ENCODE measurements at places on chromosomes 12 and 14.
A peak's percentile ranks its signal among the peaks of the same experiment; 100 is the strongest.

DNA sequence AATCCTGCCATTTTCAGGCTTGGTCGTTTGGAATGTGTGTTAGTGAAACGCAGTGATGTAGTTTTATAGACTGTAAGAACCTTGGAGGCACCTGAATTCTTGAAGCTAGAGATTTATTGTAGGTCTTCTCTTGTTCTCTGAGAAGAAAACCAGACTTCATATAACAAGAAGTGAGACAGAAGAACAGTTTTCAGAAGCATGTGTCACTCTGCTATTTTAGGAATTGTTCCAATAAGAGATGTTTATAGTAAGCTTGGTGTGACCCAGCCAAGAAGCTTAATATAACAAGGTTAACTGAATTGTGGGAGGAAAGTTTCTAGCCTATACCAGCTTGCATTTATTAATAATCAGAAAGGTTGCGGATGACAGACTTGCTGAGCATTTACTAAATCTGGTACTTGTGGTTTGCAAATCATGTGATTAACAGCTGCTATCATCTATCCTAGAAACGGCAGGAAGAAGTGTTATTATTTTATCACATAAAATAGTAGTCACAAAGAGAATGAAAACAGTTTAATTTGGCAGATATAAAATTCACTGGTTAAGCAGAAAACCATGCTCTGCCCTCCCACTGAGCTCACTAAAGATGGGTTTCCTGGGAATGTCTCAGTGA lies 49.2 kb upstream of the BCAT1 start:
- no peak for DNase-seq

DNA sequence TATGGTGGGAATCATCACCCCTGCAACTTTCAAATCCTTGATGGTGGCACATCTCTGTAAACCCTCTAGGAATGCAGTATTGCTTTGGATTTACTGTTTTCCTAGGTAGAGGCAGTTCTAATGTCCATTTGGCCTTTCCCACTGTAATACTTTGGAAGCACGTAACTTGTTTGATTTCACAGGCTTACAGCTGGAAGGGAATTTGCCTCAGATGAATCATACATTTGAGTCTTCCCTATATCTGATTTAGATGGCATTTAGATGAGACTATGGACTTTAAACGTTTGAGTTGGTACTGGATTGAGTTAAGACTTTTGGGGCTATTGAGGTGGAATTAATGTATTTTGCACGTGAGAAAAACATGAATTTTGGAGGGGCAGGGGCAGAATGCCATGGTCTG lies 35.9 kb downstream of the DAAM1 start:
- no peak for DNase-seq

DNA sequence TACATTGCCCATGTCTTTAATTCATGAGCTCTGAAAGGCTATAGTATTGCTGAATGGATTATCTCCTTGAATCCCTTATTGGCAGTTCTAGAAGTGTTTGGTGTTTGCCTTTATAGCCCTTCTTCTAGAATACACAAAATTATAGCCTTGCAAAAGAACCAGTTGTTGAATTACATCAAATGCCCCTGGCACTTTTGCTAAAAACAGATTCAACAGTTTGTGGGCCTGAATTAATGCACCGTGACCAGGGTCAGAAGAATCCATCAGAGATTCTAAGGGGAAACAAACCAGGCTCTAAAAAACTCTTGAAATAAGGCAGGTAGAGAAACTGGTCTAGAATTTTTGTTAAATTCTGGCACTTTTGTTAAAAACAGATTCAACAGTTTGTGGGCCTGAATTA lies 197.8 kb downstream of the SOX5 start:
- no peak for DNase-seq

GRCh38 chr12:47698631-47699030 lies 7.2 kb downstream of the RPAP3 start:
- DNase-seq = no peak

DNA sequence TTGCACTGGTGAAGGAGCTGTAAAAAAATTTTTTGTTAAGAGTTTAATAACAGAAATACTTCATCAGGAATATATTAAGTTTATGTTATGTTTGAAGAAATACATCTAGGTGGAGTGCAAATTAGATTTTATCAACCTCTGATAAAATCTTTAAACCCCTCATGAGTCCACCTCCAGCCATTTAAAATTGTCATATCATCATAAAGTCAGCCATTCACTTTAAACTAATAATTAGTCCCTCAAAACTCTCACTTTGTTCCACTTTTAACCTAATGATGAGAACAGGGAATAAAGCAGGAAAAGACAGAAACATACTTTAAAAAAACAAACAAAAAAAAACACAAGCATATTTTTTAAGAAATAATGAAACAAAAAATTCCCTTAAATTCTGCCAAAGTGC lies 25.1 kb downstream of the ZFC3H1 start:
- DNase-seq = no peak

GRCh38 chr12:102010265-102010994 lies 51.4 kb downstream of the WASHC3 start:
- no peak for DNase-seq

GRCh38 chr14:91035855-91036254 lies 24.6 kb downstream of the RPS6KA5 start:
- DNase-seq = no peak

GRCh38 chr12:7450667-7451066 lies 6.7 kb upstream of the CD163L1 start:
- DNase-seq = no peak

DNA sequence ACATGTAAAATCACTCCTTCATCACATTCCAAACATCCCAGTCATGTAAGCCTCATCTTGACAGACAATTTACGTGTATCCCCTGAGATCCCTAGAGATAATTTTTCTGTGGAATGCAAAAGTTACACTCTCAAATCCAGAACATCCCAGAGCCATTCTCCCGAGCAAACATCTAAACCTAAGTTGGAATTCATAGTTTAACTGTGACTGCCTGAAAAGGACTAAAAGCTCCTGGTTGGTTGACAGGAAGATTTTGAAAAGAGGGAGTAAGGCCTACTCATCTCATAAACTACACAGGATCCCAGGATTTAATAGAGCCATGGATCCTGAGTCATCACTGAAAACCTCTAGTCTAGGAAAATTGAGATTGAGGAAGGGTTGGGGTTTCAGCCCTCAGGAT lies 123.6 kb downstream of the SCN8A start:
- DNase-seq = no peak

DNA sequence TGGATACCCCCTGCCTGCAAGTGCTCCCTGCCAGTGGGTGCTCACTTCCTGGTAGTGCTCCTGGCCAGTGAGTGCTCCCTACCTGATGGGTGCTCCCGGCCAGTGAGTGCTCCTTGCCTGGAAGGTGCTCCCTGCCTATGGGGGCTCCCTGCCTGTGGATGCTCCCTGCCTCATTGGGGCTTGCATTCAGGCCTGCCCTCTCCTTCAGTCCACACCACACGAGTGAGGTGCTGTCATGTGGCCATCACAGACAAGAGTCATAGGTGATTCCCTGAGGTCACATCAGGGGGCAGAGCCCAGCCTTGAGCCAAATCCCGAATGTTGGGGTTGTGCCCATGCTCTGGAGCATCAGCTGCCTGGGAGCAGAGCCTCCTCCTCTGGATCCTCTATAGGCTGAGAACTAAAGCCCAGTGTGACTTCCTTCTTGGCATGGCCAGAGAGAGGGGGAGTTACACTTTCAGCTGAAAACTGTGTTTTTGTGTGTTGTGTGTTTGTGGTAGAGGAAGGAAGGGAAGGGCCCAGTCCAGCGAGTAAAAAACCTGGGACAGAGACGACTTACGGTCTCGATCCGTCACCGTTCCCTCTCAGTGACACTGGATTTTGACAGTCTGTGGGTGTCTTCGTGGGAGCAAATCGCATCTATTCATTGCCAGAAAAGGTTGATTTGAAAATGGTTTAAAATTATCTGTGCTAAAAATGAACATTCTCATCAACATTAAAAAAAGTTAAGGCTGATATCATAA lies 136.0 kb downstream of the ADGRD1 start:
- peak; percentile 39 for DNase-seq

GRCh38 chr12:1350055-1350933 lies 244.1 kb downstream of the FBXL14 start:
- DNase-seq = no peak

DNA sequence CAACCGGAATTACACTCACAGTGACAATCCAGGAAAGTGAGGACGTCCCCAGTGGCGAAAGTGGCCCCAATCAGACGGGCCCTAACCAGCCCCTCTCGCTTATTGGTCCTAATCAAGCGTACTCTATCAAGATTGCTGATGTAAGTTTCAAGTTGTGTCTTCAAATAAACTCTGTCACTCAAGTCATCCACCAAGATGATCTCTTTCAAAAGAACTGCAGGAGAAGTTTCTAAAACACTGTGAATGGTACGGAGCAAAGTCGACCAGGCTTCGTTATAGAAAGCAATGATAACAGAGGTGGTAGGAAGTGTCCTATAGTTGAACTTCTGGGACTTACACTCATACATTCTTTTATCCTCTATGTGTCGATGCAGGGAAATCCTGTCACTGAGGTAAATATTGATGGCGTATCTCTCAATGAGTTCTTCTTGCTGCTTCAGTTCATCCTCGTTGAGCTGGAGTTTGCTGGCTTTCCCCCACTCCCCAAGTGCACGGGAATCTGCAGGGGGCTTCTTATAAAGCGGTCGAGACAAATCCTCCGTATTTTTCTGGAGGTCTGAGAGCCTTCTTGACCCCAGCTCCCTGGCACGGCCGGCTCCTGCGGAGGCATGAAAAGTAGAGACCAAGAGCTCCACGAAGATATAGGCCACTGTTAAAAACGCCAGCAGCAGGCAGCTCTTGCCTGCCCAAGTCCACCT lies 604 bp downstream of the GALNT4 start:
- DNase-seq = no peak

DNA sequence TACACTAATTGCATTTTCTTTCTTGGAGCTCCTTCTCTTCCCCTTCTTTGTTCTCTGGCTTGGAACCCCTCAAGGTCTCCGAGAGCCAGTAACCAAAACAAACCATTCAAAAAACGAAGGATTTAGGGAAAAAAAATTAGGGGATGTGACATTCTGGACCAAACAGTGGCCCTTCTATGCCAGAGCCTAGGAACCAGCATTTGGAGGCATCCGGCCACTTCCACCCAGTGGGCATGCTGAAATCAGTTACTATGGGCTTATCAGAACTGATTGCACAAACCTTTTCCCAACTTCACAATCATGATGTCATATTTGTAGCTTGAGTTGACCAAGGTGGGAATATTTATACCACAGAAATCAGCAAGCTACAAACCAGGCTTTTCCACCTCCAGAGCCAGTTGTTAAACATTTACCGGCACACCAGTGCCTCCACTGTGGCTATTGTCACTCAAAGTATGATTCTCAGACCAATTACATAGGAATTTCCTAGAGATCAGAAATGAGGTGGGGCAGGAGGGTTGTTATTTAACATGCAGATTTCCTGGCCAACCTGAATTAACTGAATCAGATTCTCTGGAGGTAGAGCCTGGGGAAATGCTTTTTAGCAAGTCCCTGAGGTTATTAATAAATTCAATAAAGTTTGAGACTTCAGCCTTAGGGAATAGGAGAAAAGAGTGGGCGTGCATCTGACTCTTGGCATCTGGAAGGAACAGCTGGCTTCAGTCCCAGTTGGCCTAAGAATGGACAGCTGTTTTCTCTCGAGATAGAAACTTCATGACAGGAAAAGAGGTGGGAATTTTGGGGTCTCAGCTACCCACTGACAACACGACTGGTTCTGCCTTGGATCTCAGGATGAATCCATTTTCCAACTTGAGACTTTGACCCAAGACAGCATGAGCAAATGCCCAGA lies 273.9 kb downstream of the ZFP36L1 start:
- no peak for DNase-seq

GRCh38 chr12:106211973-106212372 lies 35.8 kb downstream of the CKAP4 start:
- peak; percentile 28 for DNase-seq

DNA sequence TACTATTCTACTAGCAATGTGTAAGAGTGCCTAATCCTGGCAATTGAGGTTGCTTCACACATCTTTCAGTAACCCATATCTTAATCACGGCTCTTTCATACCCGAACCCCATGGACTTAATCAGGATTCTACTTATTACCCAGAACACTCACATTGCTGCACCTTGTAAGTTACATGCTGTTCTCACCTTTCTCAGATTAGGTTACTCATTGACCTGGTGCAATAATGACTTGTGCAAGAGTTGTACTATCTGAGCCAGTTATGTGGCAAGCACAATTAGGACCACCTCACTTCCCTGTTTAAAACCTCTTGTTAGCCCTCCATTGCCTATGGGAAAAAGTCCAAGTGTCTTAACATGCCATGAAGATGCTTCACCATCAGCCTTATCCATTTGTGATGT lies 306.7 kb upstream of the E2F7 start:
- DNase-seq = no peak

DNA sequence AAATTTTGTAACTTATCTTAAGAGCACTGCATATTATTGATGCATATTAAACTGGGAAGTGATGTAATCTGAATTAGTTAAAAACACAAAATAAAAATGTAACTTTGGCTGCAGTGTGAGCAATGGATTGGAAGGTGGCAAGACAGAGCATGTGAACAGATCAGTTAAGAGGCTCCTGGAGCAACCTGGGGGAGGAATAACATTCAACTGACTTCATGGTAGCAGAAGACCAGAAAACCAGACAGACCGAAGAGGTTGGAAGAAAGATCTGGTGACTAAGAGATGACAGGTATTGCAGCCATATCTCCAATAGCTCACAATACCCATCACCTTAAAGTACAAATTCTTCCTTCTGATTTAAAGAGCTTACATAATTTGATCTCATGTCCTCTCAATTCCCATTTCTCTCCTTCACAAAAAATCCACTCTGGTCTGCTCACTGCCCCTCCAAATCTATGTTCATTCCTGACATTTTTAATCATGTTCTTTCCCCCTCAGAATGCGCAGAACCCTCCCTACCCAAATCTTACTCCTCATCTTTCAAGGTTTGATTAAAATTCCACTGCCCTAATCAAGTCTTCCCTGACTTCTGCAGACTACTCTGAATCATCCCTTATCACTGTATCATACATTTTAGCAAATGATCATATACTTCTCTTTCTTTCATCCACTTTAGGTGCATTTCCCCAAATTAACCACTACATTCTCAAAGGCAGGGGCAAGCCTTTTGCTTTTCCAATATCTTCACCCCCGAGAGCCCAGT lies 51.5 kb downstream of the DUSP16 start:
- DNase-seq = no peak

DNA sequence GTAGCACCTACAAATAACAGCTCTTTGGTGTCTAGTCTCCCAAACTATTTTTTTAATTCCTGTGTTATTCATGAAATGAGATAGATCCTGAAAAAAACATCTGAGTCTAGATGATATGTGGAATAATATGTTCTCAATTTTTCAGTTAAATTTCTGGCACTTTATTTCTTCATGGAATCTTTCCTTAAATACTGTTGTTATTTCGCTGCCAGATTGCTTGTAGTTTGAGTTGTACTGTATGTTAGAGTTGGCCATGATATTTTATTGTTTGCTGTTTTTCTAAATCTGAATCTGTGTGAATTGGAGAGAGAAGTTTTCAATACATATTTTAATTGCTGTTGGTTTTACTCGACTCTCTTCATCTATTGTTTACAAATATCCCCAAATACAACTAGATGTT lies 500.5 kb downstream of the EGLN3 start:
- no peak for DNase-seq

Measured in endodermal cell (in vitro differentiated cells).